ENCODE measurements at places on chromosomes 12 and 14.

GRCh38 chr14:23629832-23630396 is 6.2 kb upstream of the DHRS2 start:
- DNase-seq, result peak; percentile 39

- no peak for DNase-seq
Measured at GRCh38 chr14:74569387-74569786, 42.6 kb downstream of the LTBP2 start.

DNA sequence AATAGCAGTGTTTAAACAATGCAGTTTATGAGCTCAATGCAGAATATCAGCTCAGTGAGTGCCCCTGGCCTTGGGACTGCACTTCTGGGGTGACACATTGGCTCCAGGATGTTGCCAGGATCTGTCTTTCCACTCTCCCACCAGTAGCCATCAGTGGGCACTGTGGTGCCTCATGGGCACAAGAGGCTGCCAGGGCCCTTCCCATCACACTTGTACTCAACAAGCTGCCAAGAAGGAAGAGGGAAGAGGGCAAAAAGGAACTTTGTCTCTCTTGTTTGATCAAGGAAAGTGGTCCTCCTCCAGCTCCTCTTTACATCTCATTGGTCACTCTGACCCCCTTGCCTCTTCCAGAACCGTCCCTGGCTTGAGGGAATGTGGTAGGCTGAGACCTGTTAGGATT is 115.9 kb downstream of the AACS start:
- no peak for DNase-seq

DNA sequence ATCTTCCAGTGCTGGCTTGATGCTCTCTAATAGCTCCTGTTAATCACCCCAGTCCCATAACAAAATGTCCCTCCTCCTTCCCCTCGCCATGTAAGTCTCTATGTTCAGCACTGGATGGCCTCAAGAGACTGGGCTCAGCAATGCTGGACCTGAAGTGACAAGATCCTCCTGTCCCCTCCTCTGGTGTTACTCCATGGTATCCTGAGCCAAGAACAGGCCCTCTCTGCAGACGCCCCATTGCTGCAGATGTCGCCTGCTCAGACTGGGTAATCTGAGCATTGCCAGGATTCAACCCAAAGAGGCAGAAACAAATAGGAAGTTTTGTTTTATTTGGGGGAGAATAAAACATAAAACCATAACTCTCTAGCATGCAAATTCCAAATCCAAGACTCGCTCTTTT is 149.7 kb downstream of the NTF3 start:
- DNase-seq, result no peak

GRCh38 chr14:54343272-54344121 is 53.3 kb upstream of the CDKN3 start:
- no peak for DNase-seq

- DNase-seq, result no peak
Measured at GRCh38 chr12:48340943-48341342, 9.8 kb downstream of the ZNF641 start.

- DNase-seq, result peak; percentile 75
Measured at GRCh38 chr12:11877869-11878780, 192.6 kb upstream of the BCL2L14 start.

- DNase-seq, result no peak
Measured at GRCh38 chr12:41074473-41074769, 113.7 kb upstream of the PDZRN4 start.

DNA sequence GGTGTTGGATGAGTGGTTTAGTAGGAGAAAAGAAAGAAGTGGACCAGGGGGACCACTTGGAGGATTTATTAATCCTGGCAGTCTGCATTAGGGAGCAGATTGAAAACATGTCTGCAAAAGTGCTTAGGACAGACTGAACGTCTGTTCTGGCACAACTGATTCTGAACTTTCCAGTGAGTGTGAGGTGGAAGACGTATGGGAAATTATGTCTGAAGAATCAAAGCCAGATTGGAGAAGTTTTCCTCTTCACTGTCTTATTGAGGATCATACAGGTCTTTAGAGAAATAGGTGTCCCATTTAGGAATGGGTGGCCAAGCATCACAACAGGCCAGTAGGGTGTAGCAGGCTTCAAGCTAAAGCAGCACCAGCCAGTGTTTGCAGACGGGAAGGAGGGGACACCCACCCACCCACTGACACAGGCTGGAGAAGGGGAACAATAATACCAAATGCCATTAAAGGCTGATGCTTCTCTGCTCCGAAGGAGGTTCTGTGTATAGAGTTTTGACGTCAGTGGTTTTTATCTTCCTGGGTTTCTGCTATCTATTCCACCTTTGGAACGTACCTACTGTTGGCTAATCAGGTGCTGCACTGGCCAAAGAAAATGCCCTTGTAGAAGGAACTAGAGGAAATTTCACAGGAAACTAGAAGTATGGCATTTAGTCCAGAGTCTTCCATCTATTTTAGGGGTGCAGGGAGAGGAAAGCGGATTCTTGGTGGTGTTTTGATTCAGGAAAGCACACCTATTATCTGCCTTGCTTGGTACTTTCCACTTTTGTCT is 1.8 kb downstream of the SRRM4 start:
- no peak for DNase-seq

DNA sequence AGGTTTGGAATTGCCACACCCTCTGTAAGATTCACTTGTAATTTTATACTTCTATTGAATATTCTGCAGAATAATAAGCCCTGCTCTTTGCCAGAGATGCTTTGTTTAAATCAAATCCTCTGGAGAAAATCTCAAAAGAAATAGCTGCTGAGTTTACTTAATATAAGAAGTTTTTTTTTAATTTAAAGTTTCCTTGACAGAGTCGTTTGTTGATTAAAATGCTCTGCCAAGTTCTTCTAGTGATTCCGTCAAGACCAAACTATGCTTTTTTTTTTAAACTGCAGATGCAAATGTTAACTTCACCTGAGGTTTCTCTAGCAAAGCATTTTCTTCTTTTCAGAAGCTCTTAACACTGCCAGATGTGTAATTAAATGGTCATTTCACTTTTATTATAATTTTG is 13.4 kb upstream of the NAV3 start:
- no peak for DNase-seq

DNA sequence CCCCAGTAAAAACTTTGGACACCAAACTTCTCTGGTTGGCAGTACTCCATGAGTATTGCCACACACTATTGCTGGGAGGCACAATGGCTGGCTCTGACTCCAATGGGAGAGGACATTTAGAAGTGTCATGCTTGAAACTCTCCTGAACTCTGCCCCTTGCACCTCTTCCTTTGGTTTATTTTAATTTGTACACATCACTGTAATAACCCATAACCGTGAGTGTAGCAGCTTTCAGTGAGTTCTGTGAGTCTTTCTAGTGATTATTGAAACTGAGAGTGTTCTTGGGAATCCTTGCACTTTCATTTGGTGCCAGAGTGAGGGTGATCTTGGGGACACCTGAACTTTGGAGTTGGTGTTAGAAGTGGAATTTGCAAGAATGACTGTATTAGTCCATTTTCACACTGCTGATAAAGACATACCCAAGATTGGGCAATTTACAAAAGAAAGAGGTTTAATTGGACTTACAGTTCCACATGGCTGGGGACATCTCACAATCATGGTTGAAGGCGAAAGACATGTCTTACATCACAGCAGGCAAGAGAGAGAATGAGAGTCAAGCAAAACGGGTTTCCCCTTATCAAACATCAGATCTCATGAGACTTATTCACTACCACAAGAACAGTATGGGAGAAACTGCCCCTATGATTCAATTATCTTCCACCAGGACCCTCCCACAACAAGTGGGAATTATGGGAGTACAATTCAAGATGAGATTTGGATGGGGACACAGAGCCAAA is 41.3 kb upstream of the CEP83 start:
- no peak for DNase-seq

DNA sequence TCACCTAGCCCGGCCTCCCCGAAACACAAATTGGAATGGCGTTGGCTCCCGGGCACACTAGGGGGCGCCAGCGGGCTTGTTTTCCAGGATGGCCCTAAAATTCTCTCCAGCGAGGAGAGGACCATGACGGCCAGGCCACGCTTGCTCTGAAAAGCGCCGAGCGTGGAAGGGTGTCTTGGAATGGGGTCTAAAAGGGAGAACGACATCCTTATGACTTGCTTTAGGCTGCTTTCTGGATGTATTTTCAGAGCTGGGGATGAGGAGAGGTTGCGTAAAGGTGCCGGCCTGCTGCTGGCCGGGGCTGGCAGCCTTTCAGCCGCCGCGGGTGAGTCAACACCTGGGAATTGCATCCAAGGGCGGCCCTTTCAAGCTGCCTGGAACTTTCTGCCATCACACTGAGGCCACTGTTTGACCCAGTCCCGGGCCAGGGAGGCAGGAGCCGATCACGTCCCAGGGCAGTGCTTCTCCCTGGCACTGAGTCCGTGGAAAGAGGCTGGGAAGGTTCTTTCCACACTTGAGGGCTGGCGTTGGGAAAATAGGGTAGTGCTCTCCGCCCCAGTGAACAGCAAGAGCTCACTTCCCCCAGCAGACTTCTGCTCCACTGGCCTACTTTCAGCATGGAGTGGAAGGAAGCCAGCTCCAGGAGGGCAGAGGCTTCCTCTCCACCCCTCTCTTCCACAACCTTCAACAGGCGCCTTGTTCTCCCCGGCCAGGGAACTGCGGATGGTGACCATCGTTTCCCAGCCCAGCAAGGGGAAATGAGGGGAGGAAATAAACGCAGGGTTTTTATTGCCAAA is 216.2 kb downstream of the TTC8 start:
- peak; percentile 96 for DNase-seq

DNA sequence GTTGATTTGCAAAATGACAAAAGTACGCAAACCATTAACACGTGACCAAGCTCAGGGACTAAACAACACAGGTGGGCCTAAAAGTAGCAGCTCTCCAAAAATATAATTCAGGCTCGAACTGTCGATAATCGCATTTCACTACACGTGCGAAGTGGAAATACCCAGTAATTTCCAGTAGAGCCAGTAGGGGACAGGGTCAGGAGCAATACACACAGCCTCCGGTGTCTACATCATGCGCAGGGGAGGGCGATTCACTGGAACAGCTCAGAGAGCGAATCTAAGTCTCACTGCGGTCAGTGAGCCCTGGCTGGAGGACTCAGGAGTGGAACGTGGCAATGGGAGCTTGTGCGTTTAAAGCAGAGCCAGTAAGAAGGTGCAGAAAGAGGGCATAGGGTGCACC is 40.4 kb downstream of the SETD3 start:
- DNase-seq, result no peak

GRCh38 chr14:33996462-33996861 is 45.6 kb upstream of the EGLN3 start:
- no peak for DNase-seq

DNA sequence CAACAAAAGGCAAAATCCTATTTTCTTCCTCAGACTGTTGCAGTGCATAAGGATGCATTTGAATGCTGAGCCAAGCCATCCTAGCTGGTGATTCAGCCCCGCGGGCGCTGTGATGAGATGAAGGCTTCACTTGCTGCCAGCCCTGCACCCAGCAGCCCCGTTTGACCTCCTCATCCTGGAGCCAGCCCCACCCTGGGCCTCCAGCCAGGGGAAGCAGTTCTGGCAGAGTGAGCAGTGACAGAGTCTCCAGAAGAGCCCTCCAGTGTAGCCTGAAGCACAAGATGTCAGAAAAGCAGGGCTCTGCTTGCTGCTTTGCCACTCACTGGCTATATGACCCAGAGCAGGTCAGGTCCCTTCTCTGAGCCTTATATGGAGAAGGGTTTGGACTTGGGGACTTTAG is 96.2 kb upstream of the HSPB8 start:
- no peak for DNase-seq

DNA sequence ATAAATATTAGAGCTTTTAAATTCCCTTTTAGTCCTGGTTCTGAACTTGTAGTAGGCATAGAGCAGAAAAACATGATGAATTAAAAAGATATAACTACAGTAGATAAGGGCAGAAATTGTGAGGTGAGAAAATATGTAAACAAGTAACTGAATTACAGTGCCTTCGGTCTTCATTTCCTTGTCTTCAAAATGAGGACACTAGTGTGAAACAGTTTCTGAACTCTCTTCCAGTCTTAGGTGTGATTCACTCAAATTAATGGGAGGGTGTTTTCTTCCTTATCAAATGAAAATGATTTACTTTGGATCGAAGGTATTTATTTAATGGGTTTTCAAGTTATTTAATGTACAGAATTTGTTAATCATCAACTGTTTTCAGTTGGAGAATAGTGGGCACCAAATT is 1.5 kb downstream of the FGD4 start:
- DNase-seq, result no peak

- peak; percentile 84 for DNase-seq
Measured at GRCh38 chr12:14256555-14257169, 108.8 kb upstream of the ATF7IP start.

GRCh38 chr12:121025442-121026226 is 9.3 kb upstream of the C12orf43 start:
- DNase-seq, result no peak

GRCh38 chr12:32662665-32663064 is 16.4 kb upstream of the DNM1L start:
- DNase-seq, result no peak

- DNase-seq, result no peak
Measured at GRCh38 chr12:104359216-104359615, 55.7 kb downstream of the EID3 start.

DNA sequence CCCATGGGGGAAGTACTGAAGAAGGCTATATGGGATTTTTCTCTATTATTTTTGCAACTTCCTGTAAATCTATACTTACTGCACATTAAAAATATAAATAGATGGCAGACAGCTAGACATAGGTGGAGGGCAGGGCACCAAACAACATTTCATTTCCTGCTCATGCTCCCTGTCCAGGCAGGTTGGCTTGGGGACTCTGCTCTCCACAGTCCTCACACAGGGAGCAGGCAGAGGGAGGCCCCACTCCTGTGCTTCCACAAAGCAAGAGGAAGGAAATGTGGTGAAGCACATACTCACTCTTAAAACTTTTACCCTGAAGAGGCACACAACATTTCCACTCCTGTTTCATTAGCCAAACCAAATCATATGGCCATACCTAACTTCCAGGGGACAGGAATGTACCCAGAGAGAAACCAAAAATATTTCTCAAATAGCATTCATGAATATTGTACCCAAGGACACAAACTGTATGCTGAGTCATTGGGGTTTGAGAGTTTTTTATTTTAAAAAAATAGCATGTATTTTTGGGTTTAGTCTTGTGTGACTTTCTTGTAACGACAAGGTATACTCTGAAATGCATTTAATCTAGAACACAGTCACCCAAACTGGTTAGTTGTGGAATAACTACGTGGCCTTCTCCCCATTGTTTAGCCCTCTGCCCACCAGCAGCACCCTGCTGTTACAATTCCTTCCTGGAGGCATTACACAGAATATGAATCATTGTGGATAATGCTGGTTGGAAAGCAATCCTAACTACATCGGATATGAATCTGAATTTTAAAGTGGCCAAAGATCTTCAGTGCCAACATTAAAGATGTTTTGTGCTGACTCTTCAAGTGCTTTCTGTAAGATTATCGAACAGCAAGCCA is 40.9 kb downstream of the RTN1 start:
- no peak for DNase-seq

GRCh38 chr14:104676130-104676693 is 13.2 kb upstream of the INF2 start:
- DNase-seq, result no peak

DNA sequence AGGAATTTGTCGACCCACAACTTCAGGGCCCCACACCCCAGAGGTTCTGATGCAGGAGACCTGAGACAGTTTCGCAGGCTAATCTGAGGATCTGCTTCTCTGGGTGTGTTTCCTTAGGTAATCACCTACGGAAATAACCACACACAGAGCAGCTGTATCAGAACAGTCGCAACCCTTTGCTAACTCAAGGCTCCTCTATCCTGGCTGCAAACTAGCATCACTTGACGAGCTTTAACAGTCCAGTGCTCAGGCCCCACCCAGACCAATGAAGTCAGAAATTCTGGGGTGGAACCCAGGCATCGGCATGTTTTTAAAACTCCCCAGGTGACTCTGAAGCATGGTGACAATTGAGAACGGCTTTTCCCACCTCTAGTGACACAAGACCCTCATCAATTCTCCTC is 20.7 kb downstream of the SLC7A7 start:
- no peak for DNase-seq
